ENCODE measurements at places on chromosomes 2 and 18.

DNA sequence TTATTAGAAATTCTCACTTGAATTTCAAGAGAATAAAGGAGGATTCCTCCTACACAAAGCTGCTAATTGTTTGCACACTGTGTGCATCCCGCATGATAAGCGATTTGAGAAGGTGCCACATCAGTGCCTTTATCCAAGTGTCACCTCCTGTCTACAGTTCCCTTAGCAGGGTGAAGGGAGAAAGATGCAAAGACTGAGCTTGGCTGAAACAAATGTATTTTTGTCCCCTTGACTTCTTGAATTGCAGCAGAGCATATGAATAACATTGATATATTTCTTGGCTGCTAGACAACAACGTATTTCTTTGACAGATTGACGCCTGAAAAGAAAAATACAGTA, 255.1 kb downstream of the NEDD4L start:
- DNase-seq: no peak

DNA sequence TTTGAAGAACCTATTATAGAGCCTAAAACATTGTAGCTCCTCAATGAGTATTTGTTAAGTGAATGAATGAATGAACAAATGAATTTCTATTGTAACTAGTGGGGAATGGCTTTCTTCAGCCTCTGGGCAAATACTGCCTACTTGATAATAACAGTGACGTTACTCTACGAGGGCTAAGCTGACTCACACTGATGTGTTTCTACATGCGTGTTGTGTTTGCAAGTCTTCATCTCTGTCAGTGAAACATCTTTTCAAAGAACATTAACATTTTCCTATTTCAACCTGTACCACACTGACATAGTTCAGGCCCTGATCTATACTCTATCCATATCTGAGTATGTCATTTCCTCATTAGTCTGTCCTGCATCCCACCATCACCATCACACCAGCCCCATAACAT, 319.9 kb upstream of the ACVR2A start:
- DNase-seq: no peak

GRCh38 chr2:237496428-237496827, 9.4 kb downstream of the MLPH start:
- no peak for DNase-seq

DNA sequence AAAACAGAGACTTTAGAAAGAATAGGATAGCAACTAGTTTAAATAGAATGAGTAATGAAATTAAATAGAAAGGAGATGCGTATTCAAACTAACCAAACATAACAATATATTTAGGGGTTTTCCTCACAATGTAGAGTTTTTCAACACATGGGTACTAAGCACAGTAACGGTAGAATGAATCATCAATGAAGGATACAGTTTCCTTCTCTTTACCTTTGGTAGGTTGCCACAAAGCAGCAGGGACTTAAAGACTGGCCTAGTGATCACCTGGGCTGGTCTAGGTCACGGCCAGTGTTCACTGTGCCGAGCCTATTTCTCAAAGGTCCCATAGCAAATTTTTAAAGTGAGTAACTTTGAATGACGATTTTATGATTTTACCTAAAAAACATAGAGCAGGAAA, 311.7 kb downstream of the XIRP2 start:
- DNase-seq: no peak

- DNase-seq: no peak
Measured at GRCh38 chr2:197891897-197892442, 87.6 kb downstream of the PLCL1 start.

- no peak for DNase-seq
Measured at GRCh38 chr2:123916051-123916450, 109.0 kb upstream of the CNTNAP5 start.

GRCh38 chr2:18218160-18218933, 339.9 kb downstream of the KCNS3 start:
- no peak for DNase-seq

DNA sequence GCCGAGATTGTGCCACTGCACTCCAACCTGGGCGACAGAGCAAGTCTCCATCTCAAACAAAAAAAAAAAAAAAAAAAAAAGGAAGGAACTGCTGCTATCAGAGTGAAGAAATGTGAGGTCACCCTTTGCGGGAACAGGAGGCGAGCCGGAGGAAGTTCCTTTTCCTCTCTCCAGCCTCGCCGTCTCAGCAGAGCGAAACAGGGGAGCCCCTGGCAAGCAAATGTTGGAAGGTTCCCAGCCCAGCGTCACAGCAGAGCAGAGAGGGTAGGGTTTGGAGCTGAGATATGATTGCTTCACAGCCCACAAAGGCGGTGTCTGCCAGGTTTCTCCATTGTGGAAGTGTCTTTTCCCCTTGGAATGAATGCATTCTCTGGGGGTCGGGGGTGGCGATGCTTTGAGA, 28.5 kb downstream of the SLC20A1 start:
- no peak for DNase-seq

DNA sequence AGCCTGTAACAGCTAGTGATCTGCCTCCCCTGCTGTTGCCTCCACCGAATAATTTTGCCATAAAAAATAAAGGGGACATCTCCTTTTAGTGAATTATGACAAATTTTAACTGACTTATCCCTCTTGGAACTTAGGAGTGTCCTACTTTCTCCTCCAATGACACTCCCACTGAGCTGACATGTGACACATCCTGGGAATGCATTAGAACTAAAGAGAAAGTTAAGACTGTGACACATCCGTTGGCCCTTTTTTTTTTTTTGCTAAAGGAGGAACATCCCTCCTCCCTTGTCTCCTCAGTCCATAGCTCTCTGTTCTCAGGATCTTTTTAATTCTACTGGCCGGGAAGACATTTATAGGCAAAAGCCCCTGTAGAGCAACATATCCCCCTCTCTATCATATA, 268.2 kb downstream of the NRXN1 start:
- DNase-seq: no peak

GRCh38 chr2:190408538-190409271, 550 bp downstream of the MFSD6 start:
- peak; percentile 75 for DNase-seq

GRCh38 chr2:124476291-124476690, 451.2 kb downstream of the CNTNAP5 start:
- DNase-seq: no peak

- DNase-seq: no peak
Measured at GRCh38 chr18:68482815-68483214, 232.1 kb downstream of the TMX3 start.

DNA sequence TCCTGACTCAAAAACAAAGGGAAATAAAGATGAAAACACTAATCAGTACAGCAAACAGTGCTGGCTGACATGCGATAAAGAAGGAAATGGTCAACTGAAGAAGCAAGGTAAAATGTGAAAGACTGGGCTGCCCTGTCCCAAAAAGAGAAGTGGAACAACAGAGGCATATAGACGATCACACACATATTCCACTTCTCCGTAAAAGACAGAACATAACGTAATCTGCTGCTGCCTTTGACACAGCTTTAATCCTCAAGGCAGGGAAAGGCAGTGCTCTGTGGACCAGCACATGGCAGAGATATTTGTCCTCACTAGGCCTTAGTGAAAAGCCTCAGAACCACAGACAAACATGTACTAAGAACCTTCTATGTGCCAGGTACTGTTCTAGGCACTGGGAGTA, 24.3 kb upstream of the REL start:
- no peak for DNase-seq

- DNase-seq: no peak
Measured at GRCh38 chr2:177221534-177221933, 8.9 kb downstream of the HNRNPA3 start.

DNA sequence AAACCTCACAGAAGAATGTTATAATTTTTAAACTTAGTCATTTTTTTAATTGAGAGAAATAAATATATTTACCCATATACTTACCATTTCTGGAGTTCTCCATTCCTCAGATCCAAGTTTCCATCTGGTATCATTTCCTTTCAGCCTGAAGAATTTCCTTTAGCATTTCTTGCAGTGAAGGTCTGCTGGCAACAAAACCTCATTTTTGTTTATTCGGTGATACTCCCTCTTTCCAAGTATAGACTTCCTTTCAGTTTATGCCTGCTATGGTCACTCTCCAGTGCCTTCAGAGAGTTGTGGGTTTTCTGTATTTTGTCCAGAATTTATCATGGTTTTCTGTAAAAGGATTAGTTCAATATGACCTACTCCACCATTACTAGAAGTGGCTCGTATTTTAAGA, 17.0 kb downstream of the WDPCP start:
- DNase-seq: no peak

GRCh38 chr2:145631561-145631960, 1111.6 kb upstream of the ZEB2 start:
- DNase-seq: no peak

GRCh38 chr18:55314031-55314430, 274.0 kb downstream of the TCF4 start:
- no peak for DNase-seq

GRCh38 chr18:43620936-43621335, 343.6 kb upstream of the SYT4 start:
- DNase-seq: no peak

GRCh38 chr2:6723865-6724604, 141.7 kb downstream of the CMPK2 start:
- no peak for DNase-seq

DNA sequence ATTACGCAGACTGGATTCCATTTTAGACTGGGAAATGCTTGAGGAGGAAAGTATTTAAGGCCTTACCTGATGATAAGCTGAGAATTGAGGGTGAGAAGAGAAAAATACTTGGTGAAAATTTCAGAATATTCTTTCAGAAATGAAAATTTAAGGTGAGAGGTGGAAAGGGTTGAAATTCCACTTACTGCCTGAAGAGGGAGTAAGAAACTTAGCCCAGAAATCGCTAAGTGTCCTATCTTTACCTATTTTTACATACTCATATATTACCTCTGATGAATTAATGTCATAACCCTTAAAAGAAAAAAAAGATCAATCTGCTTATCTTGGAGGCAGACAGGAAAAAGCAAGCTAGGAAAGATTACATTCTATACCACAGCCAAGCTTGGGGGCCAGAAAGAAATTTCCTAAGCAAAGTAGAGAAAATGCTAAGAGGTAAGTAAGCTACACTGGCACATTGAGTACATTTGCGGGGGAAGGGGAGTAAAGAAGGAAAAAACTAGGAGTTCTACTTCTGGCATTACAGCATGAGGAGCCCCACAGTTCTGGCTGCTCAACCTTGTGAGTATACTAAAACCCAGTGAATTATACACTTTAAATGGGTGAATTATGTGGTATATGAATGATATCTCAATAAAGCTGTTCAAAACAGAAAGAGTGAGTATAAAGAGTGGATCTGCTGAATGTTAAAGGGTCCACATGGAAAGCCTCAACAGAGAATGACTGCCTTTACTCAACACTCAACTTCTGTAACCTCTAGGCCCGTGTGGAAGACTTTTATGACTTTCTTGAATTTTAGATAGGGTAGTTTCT, 33.8 kb downstream of the SMC6 start:
- DNase-seq: no peak

DNA sequence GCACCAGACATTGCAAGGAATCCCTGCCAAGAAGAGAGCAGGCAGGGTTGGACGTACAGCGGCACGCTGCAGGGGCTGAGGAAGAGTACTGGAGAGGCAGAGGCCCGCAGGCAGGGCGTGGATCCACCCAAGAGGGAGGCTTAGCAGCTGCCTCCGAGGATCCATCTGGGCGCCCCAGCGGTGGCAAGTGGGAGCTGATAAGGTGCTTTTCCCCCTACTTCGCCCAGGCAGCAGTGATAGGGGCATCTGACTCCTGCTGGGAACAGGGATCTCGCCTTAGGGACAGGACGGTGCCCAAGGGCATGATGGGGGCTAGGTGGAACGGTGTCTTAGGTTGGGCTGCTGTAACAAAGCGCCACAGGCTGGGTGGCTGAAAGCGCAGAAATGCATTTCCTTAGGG, 67.4 kb upstream of the HS6ST1 start:
- DNase-seq: no peak

DNA sequence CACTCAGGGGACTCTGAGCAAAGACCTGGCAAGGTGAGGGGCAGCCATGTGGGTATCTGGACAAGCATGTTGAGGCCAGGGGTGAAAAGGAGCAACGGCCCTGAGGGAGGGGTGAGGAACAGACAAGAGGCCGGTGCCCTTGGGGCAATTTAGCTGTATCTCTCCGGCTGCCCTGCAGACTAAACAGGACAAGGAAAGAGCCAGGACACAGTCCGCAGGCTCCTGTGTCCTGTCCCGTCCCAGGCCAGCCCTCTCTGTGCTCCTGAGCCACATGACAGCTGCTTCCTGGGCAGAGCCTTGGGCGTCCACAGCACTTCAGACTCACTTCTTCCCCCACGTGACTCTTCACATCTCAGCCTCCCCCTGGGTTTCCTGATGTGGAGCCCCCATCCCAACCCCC, 206.1 kb downstream of the KLHL29 start:
- DNase-seq: no peak

- DNase-seq: no peak
Measured at GRCh38 chr18:45757005-45757404, 33.0 kb downstream of the SLC14A1 start.

DNA sequence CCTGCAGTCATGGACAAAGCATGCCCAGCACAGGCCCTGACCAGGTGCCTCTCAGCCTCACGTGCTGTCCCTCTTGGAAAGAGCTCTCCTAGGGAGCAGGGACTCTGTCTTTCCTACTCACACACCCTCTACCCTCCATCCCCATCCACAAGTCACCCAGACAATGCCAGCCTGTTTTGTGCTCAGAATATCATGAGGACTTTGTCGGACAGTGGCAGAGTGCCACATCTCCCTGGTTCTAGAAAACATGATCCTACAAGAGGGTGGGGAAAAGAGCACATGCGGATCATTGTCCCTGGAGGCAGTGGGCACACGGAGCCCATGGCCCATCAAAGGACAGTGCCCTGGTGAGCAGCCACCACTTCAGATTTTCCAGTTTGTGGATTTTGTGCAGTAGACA, 3.7 kb upstream of the MAL start:
- no peak for DNase-seq

GRCh38 chr18:22637787-22638186, 220.1 kb upstream of the CTAGE1 start:
- no peak for DNase-seq

GRCh38 chr2:37549598-37549997, 121.8 kb downstream of the CDC42EP3 start:
- DNase-seq: no peak

GRCh38 chr2:37907501-37908225, 17.4 kb upstream of the RMDN2 start:
- DNase-seq: no peak

DNA sequence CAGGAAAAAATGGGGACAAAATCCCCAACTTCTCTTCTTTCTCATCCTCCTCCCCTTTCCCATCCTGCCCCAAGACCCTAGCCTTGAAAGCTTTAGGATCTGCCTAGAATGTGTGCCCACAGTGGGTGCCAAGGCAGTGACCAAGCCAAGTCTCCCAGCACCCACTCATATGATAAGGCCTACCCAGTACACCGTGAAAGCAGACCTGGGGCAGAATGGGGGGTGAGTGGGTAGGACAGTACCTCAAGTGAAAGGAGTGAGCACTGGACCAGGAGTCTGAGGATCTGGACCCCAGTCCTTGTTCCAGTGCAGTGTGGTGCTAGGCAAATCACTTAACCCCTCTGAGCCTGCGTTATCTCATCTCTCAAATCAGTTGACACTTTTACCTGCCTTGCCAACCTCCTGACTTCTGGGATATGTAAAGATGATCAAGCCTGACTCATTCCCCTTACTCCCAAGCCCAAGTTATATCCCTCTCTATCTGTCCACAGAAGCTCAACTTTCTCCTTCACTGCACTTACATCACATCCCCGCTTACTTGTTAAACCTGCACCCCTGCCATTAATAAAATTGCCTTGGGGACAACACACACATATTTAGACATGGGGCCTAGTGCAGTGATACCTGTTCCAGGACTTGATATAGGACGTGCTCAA, 109.7 kb downstream of the ATL2 start:
- no peak for DNase-seq

GRCh38 chr2:65386344-65386743, 46.1 kb downstream of the SPRED2 start:
- DNase-seq: no peak
